ENCODE measurements at places on chromosomes 6 and 20.

GRCh38 chr6:77456531-77457248 lies 6.6 kb downstream of the HTR1B start:
- DNase-seq: no peak

GRCh38 chr6:51618563-51618962 lies 468.9 kb downstream of the PKHD1 start:
- no peak for DNase-seq

- DNase-seq: no peak
These were observed 146.9 kb downstream of the FUT9 start for GRCh38 chr6:96162711-96163120.

DNA sequence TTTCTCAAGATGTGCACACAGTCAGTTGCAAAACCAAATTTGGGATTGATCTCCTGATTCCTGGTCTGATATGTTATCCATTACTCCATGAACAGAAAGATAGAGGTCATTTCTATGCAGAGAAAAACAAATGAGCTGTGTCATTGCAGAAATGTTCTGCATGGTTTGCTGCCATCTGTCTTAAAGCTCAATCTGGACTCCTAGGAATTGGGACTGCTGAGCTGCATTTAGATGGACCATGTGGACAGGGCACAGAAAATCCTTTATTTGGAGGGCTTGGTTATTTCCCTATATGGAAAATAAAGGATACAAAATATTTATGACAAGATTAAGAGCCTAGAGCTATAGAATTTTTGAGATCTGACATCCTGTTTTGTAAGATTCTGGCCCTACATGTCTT lies 91.3 kb downstream of the ADGRB3 start:
- DNase-seq: no peak

GRCh38 chr20:18137412-18138265 lies at the start of the genes KAT14 and PET117:
Gene KAT14 (plus strand): TSS chr20:18137863. CDS start chr20:18142661, 4,798 bp downstream.
Gene PET117 (plus strand): TSS chr20:18137863. CDS start chr20:18137956, 93 bp downstream.
- peak; percentile 75 for DNase-seq

DNA sequence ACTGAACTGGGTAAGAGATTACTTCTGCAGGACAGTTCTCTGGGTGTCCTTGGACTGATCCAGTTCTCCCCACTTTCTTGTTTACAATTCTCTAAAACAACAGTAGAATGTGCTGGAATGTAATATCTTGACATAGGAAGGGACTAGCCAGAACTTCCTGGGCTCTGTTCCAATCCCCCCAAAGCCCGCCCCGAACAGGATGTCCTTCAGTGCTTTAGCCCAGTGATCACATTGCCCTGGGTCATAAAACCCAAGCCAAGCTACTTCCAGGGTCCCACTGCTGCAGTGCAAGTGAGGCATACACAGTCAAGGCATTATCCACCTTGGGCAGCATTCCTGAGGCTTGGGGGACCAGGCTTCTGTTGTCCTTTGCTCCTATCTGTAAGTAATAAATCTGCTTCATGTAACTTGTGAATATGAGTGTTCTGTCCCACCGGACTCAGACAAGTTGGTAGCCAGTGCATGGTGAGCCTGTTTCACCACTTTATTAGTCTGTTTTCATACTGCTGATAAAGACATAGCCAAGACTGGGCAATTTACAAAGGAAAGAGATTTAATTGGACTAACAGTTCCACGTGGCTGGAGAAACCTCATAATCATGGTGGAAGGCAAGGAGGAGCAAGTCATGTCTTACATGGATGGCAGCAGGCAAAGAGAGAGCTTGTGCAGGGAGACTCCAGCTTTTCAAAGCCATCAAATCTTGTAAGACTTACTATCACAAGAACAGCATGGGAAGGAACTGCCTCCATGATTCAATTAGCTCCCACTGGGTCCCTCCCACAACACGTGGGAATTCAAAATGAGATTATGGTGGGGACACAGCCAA lies 23.5 kb downstream of the FITM2 start:
- DNase-seq: no peak

- no peak for DNase-seq
These were observed 28.7 kb upstream of the MAS1 start for GRCh38 chr6:159862103-159862502.

- no peak for DNase-seq
These were observed 362.2 kb downstream of the C6orf118 start for GRCh38 chr6:164947164-164947563.

DNA sequence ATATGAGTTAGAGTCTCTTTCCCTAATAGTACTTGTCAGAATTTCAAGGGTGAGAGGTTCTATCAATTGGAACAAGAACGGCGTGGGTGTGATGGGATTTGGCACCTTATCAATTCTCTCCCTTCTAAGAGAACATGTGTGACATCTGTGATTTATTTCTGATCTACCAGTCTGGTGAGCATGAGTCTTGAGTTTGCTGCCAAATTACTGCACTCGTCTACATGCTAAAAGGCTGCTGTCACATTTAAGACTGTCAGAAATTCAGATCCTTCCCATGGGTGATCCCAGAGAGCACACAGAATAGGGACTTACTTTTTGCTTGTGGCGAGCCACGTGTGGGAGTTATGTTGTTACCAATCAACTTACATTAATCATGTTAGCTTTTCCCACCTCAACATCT lies 370.2 kb upstream of the SASH1 start:
- DNase-seq: no peak

GRCh38 chr6:142408409-142408808 lies 106.6 kb downstream of the ADGRG6 start:
- no peak for DNase-seq

DNA sequence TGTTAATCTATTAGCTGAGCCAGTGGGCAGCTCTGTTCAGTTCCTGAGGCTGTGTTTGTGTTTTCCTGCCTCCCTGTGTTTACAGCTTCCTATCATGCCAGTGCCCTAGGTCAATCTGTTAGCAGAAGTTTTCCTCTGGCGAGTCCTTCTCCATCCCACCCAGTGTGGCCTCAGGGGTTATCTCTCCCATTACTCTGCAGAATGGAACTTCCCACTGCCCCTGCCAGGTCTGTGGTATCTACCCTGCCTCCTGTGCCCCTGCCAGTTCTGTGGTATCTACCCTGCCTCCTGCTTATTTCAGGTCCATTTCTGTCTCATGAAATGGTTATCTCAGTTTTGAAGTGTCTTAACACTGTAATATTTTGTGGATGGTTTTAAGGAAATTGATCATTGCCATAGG lies 63.1 kb downstream of the SLX4IP start:
- DNase-seq: no peak

DNA sequence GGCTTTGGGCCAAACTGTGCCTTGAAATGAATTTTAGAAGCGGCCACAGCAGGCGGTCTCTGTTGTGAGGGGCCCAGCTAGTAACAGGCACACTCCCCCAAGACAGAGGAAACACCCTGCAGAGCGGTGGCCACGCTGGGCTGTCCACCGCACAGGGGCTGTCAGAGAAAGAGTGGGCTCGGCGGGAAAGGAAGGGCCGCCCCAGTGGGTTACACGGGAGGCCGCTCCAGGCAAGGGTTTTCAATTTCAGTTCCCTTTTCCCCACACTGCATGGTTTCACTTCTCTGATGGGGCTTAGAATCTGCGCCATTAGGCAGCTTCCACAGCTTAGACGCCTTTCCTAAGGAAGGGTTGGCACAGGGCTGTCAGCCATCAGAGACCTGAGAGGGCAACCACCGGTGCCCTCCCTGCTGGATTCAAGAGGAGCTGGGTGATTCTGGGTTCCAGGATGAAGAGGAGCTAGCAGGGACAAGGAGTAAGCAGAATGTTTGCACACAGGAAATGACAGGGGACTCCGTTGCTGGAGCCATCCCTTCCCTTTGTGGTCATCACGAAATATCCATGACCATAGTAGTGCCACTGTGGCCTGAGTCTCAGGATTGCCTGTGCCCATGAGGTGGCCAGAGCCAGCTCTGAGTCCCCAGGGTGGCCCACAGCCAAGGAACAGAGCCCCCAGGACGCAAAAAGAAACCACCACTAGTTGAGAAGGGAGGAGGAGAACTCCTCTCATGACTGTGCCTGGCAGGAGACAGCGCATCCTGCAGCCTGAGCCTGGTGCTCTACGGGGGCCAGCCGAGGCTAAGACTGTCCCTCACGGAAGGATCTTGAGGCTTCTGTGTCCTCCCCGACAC lies 282.7 kb downstream of the NRN1 start:
- DNase-seq: no peak

GRCh38 chr6:44561060-44561623 lies 173.6 kb downstream of the CDC5L start:
- DNase-seq: no peak
